Stimulated activated CD4-positive, alpha-beta T cell treated with anti-CD3 and anti-CD28 coated beads, Interleukin-4, amount 100 ng/mL, for 4 hours (primary cell): ENCODE measurements at places on chromosomes 3 and 15.

- DNase-seq = no peak
Measured at GRCh38 chr3:112646623-112647022, 5.7 kb upstream of the CCDC80 start.

- peak; percentile 3 for DNase-seq
Measured at GRCh38 chr3:112629425-112629824, 11.5 kb downstream of the CCDC80 start.

- no peak for DNase-seq
Measured at GRCh38 chr3:146247911-146248310, 3.0 kb downstream of the PLSCR4 start.

DNA sequence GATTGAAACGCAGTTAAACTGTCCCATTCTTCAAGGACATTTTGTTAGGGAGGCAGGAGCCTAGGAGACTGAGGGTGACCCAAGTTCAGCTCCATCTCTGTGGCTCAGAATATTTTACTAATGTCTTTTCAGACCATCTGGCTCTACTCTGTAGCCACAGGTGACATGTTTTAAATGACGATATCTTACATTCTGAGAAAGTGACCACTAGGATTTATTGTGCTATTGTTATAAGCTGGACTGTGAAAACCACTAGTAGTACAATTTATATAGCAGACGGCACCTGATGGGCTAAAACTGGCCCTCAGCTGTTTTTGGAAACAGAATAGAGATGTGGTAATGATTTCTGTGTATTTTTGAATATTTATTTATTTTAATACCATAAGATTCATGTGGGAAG is 55.5 kb downstream of the MCF2L2 start:
- DNase-seq = no peak

DNA sequence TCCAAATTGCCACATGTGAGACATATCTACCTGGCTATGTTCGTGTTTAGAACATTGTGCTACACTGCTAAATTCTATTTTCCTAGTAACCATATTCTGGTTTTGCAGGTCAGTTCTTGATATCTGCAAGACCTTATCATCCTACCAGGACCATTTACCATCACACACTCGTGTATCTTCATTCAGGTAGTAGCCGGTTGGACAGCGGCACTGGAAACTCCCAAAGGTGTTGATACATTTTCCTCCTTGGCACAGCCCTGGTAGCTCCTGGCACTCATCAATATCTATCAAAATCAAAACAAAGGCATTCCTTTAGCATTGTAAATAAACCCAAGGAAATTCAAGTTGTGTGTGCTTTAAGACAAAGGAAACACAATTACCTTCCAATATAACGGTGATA is 134.2 kb downstream of the DUT start:
- DNase-seq = no peak

DNA sequence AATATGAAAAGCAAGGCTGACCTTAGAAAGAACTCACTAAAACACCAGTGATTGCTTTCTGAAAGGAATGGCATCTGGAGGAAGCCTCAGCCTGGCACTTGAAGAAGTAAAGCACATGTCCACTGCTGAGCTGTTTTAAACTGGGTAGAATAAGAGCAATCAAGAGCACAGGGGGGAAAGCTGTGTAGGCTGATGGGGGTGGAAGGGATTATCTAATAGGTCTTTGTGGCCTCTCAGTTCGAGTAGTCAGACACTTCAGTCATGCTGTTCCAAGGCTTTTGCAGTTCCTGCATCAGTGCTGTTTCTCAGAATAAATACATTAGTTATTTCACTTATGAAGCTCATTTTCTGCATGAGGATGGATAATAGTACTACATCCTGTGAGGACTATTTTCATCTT is 22.6 kb downstream of the CCDC191 start:
- DNase-seq = no peak

- no peak for DNase-seq
Measured at GRCh38 chr15:58509556-58509955, 77.8 kb downstream of the LIPC start.

- DNase-seq = no peak
Measured at GRCh38 chr3:180646187-180646790, 33.0 kb downstream of the CCDC39 start.

DNA sequence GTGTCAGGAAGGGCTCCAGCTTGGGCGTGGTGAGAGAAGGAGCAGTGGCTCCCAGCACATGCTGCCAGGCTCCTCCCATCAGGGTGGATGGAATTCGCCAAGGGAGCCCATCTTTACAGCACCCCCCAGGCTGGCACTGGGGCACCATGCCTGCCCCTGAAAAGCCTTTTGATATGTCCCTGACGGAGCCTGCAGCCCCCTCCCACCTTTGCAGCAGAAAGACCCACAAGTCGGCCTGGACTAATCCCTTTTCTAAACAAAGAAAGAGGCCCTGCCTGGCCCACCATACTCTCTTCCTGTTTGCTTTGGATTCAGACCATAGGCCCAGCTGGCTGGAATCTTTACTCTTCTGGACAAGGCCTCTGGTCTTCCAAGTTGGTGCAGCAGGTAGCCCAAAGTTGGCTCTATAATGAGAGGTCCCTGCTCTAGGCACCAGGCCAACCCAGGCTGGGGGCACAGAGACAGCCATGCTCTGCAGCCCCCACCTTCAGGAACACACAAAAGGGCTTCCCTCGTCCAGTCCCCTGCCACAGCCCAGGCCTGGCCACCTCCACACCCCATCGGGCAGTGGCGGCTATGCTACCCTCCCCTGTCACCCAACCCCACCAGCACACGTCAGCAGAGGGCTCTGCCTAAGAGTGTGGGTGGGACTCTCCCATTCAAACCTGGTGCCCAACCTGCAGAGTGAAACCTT is 5.4 kb downstream of the ANPEP start:
- DNase-seq = no peak

- no peak for DNase-seq
Measured at GRCh38 chr3:128760042-128760441, 34.1 kb downstream of the RAB7A start.

DNA sequence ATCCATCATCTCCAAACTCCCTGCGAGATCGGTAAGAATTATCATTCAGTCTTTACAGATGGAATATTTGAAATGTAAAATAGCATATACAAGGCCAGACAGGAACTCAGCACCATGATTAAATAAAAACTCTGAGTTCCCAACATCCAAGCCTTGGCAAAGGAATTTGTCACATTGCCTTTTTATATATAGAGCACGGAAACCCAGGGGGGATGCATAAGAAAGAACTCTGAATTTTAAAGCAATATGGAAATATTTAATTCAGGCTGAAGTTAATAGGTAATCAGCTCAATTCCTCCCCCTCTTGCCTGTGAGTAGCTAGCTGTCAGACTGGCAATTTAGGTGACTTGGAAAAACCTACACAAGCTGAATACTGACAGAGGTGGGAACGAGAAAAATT is 217.9 kb upstream of the KCNMB2 start:
- DNase-seq = no peak

DNA sequence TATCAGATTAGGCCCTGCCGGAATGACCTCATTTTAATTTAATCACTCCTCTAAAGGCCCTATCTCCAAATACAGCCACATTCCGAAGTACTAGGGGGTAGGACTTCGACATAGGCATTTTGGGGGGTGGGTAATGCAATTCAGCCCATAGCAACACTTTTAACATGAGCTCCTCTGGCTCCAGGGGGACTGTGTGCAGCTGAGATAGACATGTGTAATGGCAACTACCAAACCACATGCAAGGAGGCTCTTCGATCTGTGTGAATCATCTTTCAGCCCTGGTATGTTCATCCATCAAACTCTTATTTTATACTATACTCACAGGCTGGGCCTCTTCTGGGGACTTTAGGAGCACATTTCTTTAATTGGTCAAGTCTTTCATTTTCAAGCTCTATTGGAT is 57.4 kb upstream of the PPARG start:
- DNase-seq = no peak

DNA sequence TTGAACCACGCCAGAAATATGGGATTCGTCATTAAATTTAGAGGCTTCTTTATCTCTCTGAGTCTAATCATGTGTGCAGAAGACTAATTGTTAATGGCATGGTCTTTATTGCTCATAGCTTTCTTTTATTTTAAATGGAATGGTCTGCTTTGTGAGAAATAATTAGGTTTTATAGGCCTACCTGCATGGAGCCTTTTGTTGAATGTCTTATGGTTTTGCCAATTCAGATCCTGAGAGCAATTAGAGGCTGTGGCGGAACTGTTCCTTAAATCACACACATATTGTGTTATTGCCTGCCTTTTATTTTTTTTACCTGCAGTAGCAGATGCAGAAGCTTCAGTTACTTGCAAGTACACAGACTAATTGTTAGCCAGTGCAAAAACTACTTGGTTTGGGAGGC is 306.2 kb downstream of the NLGN1 start:
- no peak for DNase-seq

DNA sequence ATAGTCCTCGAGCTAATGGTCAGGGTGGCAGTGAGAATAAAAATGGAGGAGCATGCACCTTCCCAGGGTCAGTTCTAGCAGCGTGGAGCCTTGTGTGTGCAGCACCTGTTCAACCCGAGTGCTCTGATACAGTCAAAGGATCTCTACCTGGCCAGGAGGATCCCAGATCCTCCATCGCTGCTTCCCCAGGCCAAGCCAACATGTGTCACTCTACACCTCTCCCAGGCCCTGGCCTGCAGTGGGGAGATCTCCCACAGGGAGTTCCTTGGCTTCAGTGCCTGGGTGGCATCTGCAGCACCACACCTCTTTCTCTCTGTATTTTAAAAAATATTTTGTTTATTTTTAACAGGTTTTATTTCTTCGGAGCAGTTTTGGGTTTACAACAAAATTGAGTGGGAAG is 414.8 kb upstream of the C2CD4B start:
- DNase-seq = no peak

GRCh38 chr15:67999320-68000100 is 54.6 kb upstream of the PIAS1 start:
- no peak for DNase-seq

DNA sequence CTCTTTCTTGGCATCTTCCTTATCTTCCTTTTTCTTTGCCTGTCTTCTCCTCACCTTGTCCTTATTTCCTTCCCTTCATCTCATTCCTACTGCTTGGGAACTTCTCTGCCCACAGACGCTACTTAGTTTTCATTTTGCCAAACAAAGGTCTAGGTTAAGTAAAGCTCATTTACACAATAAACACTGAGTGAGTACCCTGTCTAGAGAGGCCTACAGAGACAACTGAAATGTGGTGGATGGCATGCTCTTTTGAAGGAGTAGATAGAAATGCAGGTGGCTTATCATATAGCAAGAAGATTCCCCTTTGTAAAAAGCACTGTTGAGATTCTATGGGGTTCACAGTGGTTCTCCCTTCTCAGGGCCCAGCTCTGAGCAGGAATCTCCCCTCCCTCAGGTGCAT is 319.0 kb downstream of the CNTN3 start:
- no peak for DNase-seq

GRCh38 chr15:64547275-64547674 is 86.9 kb downstream of the ZNF609 start:
- no peak for DNase-seq

DNA sequence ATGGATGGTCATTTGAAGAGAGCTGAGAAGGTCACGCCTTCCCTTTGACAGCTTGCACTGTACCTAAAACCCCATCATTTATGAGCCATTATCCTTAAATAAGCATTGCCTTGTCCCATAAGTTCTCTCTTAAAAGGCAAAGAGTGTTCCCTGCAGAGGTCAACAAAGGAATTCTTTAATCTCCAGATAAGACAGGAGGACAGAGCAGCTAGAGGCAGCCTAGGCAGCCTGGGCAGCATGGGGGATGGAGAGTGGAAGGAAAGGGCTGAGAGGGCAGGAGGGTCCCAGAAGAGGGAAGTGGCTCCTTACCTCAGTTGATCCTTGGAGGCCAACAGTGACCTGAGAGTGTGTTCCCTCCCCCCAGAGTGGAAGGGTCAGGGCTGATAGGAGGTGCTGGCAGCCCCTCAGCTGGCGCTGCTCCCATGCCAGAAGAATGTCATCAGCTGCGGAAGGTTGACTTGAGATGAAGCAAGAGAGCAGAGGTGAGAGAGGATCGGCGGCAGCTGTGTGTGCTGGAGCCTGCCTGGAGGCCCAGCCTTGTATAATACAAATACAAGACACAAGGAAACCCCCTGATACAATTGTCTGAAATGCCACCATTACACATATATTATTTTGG is 12.8 kb downstream of the KBTBD13 start:
- no peak for DNase-seq

DNA sequence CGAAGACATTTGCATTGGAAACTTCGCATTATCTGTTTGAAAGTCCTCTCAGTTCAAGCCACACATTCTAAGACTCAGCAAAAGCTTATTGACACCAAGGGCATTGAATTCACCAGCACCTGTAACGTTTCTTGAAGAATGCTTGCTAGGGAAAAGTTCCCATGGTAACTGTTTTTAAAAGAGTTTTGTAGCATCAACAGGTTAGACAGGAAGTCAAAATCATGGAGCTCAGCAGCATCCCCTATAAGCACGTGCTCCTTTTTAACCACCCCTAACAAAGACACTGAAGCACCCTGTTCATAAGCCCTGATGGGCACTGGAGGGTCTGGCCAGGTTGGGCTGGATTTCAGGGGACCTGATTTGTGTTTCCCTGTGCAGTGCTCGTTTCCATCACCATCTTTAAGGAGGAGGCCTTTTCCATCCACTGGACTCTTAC is 229.7 kb upstream of the BHLHE40 start:
- DNase-seq = no peak

DNA sequence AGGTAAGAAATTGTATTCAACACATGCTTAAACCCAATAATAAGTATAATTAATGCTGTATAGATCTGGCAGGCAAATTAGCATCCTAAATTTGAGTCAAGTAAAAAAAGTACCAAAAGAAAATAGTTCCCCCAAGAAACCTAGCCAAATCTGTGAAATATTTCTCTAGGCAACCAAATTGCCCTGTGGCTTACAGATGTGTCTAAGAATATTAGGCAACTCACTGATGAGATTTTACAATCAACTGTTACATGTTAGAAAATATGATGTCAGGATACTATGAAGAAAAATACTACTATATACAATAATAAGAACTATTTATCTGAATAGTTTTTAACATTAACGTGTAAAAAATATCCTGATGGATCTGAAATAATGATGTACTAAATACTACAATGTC is 397.1 kb downstream of the TIGIT start:
- no peak for DNase-seq

DNA sequence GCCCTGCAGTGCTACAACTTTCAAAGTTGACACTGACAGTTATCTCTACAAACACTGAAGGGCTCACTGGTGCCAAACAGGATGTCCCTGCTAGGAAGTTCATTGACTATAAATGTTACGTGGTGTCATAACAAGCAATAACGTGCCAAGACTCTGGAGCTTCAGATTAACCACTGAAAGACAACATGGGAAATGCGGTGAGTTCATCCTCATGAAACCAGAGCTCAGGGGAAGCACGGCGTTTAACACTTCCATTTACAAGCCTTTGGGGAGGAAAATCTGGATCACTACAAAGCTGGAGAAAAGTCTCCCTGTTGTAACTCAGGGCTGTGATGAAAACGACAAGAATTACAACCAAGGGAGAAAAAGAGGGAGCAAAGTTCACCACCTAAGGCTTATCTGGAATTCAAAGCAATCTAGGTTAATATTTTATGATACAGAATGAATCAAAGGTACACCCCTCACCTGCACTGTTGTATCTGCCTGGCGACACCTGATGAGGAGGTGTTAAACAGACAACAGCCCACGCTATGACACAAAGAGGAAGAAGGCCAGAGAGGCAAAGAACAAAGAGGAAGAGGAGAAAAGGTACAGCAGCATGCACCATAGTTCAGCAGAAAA is 27.0 kb downstream of the SHQ1 start:
- no peak for DNase-seq
